ENCODE measurements at places on chromosomes 1 and 21. TPM values are rescaled to one million over a fixed set of nuclear protein-coding genes. Genes with fewer than 3 reads are reported as not detected.

- H3K4me3 ChIP-seq, result no peak overlapping the region
- no peak overlapping the region for H3K27ac ChIP-seq
- no peak for DNase-seq
- H3K36me3 ChIP-seq, result no peaks in the 10 kb centered on the region
- no peaks in the 10 kb centered on the region for H3K4me1 ChIP-seq
Measured at GRCh38 chr1:214720561-214720960, 117.6 kb downstream of the CENPF start.

GRCh38 chr21:25406887-25407579, 200.2 kb downstream of the MRPL39 start:
- H3K4me3 ChIP-seq, result no peak overlapping the region
- H3K27me3 ChIP-seq, result no peaks in the 10 kb centered on the region
- no peaks in the 10 kb centered on the region for H3K4me1 ChIP-seq
- H3K36me3 ChIP-seq, result no peaks in the 10 kb centered on the region
- H3K27ac ChIP-seq, result no peak overlapping the region
- DNase-seq, result no peak

The REG4 gene
- total RNA-seq, result not detected

DNA sequence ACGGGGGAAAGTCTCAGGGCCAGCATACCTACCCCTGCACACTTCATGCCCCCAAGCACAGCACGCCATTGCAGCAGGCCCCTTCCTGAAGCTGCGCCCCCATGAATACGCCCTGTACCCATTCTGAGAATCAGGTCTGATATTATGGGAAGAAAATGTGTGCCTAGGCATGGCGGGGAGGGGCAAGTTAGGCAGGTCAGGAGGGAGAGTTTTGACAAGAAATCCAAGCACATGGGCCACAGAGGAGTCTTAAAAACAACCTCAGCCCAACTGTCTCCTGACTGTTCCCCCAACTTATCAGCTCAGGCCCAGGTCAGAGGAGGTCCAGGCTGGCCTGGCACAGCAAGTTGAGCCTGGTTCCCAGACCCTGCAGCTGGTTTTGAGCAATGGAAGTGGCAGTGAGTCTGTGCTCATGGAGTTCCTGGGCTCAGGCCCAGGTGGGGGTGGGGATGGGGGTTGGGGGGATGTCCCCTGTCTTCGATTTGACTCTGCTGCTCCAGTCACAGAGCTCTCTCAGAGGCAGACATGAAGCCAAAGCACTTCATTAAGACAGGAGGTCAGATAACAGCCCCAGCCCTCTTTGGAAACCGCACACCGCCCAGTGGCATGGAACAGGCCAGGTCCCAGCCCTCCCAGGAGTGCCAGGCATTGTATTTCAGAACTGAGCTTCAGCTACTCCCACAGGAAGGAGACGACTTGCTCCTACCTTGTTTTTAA, 20.6 kb upstream of the BCAR3 start:
- peaks cover 12% of the 10 kb centered on the region for H3K4me1 ChIP-seq
- no peaks in the 10 kb centered on the region for H3K36me3 ChIP-seq
- DNase-seq, result no peak
- H3K27ac ChIP-seq, result peak overlapping the region; percentile 67
- H3K4me3 ChIP-seq, result no peak overlapping the region

DNA sequence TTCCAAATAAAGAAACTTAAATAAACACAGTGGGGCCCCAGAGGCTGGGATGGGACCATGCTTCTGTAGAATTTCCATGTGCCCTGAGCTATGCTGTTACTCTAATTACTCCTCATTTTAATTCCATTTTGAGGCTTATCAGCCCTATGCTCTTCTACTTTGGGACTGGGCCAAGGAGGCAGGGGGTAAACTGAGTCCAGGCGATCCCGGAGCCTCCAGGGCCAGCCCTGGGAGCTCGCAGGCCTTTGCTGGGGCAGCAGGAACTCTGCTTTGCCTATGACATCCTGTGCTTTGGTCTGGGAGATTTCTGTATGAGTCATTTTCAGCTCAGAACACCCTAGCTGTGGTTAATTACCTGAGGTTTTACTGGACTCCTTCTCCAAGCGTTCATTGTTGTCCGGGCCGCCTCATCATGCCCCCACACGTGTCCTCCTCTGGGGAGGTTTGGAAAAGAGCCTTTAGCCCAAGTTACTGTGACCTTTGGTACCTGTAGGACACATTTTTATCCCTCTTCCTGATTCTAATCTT, 95.7 kb downstream of the RHOU start:
- H3K4me1 ChIP-seq, result peaks cover 4% of the 10 kb centered on the region
- H3K36me3 ChIP-seq, result no peaks in the 10 kb centered on the region
- no peak for DNase-seq

The SFT2D2 gene
- 42.9 TPM for total RNA-seq

The NAV1 gene
- 19.7 TPM for total RNA-seq

DNA sequence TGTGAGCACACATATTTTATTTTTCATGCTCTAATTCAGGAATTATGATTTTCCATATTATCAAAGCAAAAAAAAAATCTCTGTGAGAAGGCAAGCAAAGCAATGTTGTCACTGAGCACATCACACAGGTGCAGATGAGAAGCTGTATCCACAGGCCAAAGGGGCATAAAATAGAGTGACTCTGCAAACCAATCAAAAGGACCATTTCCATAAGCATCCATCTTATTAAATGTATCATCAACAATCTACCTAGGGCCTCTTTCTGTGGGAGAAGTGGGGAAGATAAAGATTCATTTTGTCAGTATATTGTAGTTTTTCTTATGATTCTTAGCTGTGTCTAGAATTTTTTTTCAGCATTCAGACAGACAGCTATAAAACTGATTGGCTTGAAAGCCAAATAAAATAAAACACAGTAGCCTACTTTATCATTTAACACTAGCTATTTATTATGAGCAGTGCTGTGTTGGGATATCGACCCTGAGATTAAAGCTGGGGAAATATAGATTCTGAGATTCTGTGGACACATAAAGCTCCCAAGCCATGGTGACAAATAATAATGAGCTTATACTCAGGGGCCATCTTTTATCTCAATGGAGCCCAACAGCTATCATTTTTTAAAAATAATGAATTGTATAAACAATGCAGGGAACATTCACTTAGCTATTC, 90.3 kb downstream of the LPAR3 start:
- H3K4me1 ChIP-seq, result no peaks in the 10 kb centered on the region
- no peak overlapping the region for H3K4me3 ChIP-seq
- no peak overlapping the region for H3K27ac ChIP-seq
- no peaks in the 10 kb centered on the region for H3K36me3 ChIP-seq
- DNase-seq, result no peak
- H3K27me3 ChIP-seq, result no peaks in the 10 kb centered on the region

DNA sequence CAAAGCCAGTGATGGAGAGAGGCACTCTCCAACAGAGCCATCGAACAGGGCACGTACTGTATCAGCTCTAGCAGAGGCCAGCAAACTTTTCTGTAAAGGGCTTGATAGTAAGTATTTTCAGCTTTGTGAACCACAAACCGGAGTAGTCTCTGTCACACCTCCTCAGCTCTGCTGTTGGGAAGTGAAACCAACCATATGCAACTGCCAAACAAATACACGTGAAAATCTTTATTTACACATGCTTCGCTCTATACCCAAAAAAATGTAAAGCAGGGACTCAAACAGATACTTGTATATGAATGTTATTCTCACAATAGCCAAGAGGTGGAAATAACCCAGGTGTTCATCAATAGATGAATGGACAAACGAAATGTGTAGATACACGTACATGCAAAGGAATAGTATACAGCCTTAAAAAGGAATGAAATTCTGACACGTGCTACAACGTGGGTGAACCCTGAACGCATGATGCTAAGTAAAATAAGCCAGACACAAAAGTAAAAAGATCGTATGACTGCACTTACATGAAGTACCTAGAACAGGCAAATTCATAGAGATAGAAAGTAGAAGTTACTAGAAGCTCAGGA, 39.0 kb downstream of the SETD4 start:
- H3K27ac ChIP-seq, result no peak overlapping the region
- no peak for DNase-seq
- no peaks in the 10 kb centered on the region for H3K36me3 ChIP-seq
- H3K27me3 ChIP-seq, result no peaks in the 10 kb centered on the region
- H3K4me3 ChIP-seq, result no peak overlapping the region

All from esophagus squamous epithelium (tissue), 5 donors.